ENCODE measurements at places on chromosomes 1 and 21. TPM values are rescaled to one million over a fixed set of nuclear protein-coding genes. Genes with fewer than 3 reads are reported as not detected.

DNA sequence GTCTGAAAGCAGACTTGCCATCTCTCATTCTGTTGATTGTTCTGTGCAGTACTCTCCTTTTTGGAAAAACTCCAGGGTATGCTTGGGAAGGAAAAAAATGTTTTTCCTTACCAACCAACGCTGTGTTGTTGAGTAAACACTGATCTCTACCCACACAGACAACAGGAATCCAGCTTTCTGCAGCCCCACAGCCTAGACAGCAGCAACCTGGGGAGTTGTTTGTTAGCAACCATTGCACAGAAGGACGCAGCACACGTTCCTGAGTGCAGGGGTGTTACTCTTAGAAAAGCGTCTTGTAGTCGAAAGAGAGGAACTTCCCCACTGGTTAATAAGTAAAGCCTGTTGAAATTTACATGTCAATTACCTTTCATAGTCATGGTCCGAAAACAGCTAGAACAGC is 56.6 kb downstream of the SMYD2 start:
- DNase-seq, result no peak

The FAM151A gene
- not detected for total RNA-seq

The C1QA gene
- total RNA-seq, result not detected

GRCh38 chr1:199742547-199742946 is 285.0 kb upstream of the NR5A2 start:
- DNase-seq, result peak; percentile 70

The HSPB7 gene
- not detected for total RNA-seq

- no peak for DNase-seq
These were observed 384.7 kb upstream of the CXADR start for GRCh38 chr21:17128132-17128531.

GRCh38 chr1:88685259-88685620 is 1.2 kb downstream of the PKN2 start:
- DNase-seq, result no peak

- no peak for DNase-seq
These were observed 6.0 kb downstream of the LSS start for GRCh38 chr21:46222436-46223116.

DNA sequence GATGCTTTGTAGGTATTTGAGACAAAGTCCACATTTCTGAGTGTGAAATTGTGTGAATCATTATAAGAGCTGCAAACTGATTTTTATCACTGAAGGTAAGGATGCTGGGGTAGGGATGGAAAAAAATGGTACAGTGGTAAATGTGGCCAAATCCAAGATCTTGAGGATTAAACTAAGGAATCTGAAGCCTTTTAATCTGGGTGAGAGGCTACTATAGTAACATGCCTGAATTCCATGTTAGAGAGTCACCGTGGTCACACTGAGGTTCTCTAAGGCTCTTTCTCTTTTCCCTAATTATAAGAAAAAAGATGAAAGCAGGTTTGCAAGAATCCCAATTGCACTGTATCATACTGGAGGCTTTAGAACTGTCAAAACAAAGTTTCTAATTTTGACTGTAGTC is 17.6 kb downstream of the PTGER3 start:
- no peak for DNase-seq

DNA sequence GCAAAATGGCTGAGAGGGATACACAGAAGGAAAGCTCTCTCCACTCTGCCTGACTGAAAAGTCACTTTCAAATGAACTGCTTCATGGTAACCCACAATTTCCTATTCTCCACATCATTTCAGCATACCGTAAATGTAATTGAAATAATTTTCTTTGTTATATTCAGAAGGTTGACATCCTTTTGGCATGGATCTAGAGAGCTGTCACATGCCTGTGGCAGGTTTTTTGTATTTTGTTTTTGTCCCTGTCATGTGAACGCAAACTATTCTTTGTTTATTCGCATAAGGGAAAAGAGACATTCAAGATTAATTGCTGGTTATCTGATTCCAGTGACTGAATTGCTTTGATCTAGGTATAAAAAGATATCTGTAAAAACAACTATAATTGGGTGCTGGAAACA is 1808.1 kb downstream of the NCAM2 start:
- DNase-seq, result no peak

DNA sequence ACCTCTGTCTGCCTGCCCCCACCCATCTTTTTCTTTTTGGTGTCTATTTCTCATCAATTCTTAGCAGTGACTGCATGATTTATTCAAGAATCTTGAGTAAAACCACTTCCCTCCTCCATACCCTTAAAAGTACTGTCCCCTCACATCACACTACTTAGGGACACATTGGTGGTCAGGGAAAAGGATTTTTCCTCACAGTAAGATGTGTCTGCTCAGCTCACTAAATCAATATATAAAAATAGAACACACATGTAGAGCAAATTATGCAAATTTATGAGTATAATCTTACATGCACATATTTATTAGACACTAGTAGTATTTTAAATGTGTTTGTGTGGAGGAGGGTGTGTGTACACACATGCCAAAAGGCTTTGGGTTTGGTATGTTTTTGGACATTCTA is 202.0 kb downstream of the PBX1 start:
- DNase-seq, result no peak

- no peak for DNase-seq
These were observed 2.6 kb upstream of the TMEM82 start for GRCh38 chr1:15739745-15740144.

GRCh38 chr1:60078182-60078581 is 4.6 kb upstream of the C1orf87 start:
- DNase-seq, result no peak

- DNase-seq, result no peak
These were observed 3.7 kb upstream of the TMEM9 start for GRCh38 chr1:201157949-201158348.

The ATG4C gene
- total RNA-seq, result 13.8 TPM

GRCh38 chr1:237562242-237562823 is 328.4 kb downstream of the ZP4 start:
- no peak for DNase-seq

The TNFRSF8 gene
- not detected for total RNA-seq

DNA sequence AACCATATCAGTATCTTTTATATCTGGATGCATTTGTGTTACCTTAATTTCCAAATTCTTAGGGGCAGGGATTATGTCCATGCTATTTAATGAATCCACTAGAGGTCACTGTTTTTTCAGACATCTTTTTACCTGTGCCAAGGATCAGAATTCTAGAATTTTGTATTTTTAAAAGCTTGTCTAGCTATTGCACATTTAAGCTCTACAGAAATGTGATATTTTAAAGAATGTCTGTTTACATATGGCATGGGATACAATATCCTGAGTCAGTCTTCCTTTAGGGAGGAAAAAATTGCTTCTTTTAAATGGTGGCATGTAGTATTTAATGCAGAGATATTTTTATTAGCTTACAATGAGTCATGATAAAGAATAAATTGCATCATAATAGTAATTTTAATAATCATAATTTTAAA is 11.3 kb downstream of the RPAP2 start:
- DNase-seq, result peak; percentile 45

- DNase-seq, result no peak
These were observed 1.7 kb upstream of the NEGR1 start for GRCh38 chr1:72284084-72284347.

The CD1B gene
- total RNA-seq, result not detected

DNA sequence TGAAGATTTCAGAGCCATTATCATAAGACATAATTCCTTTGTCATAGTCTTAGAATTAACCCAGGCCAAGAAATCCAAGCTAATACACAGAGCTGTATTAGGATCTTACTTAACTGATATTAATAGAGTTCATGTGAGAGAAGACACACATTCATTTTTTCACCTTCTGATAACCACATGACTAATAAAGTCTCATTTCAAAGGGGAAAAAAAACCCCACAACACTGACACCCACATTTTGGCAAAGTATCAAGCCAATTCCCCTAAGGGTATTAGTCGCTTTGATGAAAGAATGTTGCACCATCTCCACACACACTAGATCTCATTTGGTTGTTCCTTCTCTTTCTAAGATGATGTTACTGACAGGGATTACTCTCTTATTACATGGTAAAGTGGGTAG is 344.4 kb upstream of the ESRRG start:
- DNase-seq, result no peak

The S100A12 gene
- total RNA-seq, result not detected

GRCh38 chr21:39712976-39713375 is 32.0 kb upstream of the IGSF5 start:
- DNase-seq, result no peak

The SLC16A4 gene
- 32.7 TPM for total RNA-seq

- DNase-seq, result no peak
These were observed 193.4 kb downstream of the ATG4C start for GRCh38 chr1:62977366-62977765.

The S100A14 gene
- 411 TPM for total RNA-seq

The CFAP107 gene
- not detected for total RNA-seq

DNA sequence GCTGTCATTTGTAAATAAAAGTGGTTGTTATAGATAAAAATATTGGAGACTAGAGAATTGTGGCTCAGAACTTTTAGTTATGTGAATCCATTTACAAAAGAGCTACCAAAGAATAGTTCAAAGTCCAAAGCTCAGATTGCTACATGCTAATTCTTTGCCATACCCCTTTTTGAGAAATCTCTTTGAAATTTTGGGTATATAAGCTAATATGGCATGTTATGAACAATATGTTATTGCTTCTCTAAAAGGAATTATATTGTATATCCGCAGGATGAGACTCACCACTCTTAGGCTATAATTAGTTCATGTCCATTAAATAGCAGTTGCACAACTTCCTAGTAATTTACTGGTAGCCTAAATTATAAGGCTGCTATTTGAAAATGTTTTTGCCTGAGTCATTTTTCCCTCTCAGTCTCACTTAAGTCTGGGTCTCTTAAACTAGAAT is 178.0 kb downstream of the ZNF281 start:
- no peak for DNase-seq

- DNase-seq, result no peak
These were observed 12.1 kb upstream of the CDK11B start for GRCh38 chr1:1670866-1671265.

The IFI44 gene
- total RNA-seq, result 4.3 TPM

The PCAT6 gene
- total RNA-seq, result 3.6 TPM

The SNRNP40 gene
- total RNA-seq, result 56.0 TPM

- no peak for DNase-seq
These were observed 10.8 kb downstream of the OSBPL9 start for GRCh38 chr1:51627672-51628071.

- DNase-seq, result no peak
These were observed 210.3 kb downstream of the KCTD3 start for GRCh38 chr1:215777370-215777925.

DNA sequence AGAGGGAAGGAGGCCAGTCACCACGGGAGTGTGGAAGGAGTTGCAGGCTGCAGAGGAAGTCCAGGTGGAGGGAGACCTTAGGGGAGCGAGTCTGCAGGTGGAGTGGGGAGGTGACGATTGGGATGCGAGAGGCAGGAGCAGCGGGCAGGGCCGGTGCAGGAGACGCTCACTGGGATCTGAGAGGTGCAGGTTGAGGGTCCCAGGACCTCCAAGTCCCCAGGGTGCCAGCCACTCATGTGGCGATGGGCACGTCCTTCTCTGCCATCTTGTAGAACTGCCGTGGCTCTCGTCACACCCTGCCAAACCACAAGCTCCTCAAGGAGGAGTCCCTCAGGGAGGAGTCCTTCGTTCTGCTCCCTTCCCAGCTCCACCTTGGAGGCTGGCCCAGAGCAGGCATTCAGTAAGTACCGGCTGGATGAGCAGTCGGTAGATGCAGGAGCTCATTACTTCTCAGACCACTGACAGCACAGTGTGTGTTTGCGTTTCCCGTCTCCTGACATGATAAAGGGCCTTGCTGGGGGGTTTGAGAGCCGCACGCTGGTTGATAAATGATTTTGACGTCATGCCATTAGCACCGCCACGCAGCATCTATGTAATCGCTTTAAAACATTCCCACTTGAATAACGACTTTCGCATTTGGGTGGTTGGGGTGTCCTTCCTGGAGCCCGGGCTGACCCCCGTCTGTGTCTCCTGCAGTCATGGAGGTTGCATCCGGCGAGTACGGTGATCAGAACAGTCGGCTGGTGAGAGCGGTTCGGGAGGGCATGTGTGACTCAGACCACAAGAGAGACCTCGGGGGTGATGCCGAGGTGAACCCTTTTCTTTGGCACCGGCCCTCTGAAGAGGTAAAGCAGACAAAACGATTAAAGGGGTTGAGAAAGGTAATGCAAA is 27.8 kb downstream of the TFF3 start:
- DNase-seq, result no peak

GRCh38 chr1:192545896-192546521 is 29.6 kb upstream of the RGS1 start:
- DNase-seq, result no peak

DNA sequence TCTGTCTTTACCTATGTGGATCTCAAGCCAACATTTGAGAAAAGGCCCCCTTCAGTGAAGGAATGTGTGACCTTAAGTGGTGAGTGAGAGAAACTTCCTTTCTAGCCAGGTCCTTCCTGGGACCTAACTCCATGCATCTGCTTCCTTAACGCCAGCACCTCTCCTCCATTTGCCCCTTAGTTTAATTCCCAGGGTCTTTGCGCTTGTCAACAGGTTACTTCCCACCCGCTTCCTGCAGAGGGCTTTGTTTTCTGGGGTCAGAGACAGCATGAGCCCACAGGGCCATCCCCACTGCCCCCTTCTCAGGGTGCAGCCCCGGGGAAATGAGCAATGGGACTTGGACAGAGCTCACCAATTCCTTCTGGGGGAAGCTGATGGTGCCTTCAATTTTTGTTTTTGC is 54.8 kb downstream of the EVA1C start:
- no peak for DNase-seq

- DNase-seq, result peak; percentile 67
These were observed 172.5 kb downstream of the ST6GALNAC5 start for GRCh38 chr1:77039739-77040138.

The SPRR5 gene
- total RNA-seq, result not detected

The FAM43B gene
- not detected for total RNA-seq

The LDLRAD1 gene
- 1.6 TPM for total RNA-seq

DNA sequence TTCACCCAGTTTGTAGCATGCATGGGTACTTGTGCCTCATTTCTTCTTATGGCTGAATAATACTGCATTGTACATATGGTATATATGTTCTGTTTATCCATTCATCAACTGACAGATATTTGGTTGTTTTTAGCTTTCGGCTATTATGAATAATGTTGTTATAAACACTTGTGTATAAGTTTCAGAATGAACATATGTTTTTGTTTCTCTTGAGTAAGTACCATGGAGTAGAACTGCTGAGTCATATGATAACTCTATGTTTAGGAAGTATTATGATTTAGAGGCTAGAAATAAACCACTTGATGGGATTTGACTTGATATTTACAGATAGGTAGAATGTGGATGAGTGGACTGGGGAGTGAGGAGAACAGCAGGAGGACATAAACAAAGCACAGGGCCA is 48.6 kb downstream of the WNT2B start:
- DNase-seq, result no peak

GRCh38 chr1:203823306-203823705 is 27.9 kb downstream of the ZBED6 start:
- no peak for DNase-seq

- DNase-seq, result no peak
These were observed 80.2 kb upstream of the F3 start for GRCh38 chr1:94621802-94622201.

Measured in PC-9 (cell line).